ENCODE measurements at places on chromosomes 6 and 20. TPM values are rescaled to one million over a fixed set of nuclear protein-coding genes. Genes with fewer than 3 reads are reported as not detected.

Gene PPP1R16B
- total RNA-seq: 6.3 TPM

- DNase-seq: no peak
These were observed 171.1 kb upstream of the SNX9 start for GRCh38 chr6:157651731-157652490.

Gene HDGFL1
- total RNA-seq: not detected

Gene MAP3K5
- total RNA-seq: 44.1 TPM

DNA sequence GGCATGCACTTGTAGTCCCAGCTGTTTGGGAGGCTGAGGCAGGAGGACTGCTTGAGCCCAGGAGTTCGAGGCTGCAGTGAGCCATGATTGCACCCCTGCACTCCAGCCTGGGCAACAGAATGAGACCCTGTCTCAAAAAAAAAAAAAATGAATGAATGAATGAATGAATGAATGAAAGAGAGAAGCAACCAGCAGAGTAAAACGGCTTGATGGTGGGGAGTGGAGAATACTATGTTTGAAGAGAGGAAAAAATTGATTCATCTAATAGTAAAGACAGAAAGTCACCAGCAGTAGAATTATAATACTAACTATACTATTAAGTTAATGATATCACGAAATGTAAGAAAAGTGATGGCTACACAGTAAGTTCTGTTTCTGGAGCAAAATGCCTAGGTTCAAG lies 80.6 kb downstream of the ATP9A start:
- no peak for DNase-seq

DNA sequence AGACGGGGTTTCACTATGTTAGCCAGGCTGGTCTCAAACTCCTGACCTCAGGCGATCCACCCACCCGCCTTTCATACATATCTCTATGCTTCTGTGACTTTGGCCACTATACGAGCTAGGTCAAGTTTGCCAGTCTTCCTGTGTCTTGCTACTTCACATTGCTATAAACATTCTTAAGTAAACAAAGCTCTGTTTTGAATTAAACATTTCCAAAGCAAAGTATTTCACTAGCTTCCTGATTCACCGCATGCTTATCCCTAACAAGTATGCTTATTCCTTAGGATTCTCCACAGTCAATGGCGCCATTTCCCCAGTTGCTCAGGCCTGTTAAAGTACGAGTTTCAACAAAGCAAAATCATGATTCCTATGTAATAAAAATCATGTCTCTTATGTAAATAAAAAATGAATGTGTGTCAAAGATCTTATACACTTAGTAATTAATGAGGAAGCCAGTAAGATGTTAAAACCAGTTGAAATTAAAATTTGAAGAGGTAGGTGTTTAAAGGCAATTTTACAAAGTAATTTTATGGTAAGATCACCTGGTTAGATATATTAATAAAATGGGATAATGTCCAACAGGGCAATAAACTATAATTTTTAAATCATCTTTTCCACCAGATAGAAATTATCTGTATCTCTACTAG lies 88.5 kb downstream of the PRKN start:
- DNase-seq: no peak

DNA sequence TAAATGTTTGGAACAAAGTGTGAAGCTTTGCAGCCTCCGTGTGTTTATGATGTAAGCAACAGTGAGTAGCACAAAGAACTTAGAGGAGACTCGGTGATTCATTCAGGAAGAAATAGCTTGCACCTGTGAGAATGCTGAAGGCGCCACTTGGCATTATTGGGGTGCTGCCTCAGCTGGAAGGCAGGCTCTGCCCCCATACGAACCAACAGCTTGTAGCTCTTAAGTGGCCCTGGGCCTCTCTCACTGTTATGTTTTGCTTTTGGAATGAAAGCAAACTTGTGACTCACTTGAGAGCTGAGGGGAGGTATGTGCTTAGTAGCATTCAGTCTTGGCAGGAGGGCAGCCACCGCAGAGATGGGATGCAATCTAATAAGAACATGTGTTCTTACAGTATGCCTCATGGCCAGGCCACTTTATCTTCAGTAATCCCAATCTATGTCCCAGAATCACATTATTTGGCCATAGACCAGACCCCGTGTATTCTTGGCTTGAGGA lies 310.7 kb downstream of the EYA4 start:
- DNase-seq: peak; percentile 28

DNA sequence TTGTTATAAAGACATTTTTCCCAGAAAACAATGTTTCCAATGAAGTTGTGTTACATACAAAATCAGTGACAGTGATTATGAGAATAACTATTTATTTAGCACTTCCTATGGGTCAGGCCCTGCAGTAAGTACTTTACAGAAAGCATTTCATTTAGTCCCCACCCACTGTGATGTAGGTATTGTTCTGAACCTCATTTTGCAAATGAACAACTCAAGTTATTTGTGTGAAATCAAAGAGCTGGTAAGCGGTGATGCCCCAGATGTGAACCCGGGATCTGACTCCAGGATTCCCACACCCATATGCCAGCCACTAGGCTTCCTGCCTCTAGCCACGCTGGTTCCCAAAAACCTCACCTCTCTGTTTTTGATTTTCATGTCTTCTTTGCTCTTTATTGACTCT lies 30.9 kb downstream of the FAXC start:
- DNase-seq: no peak

DNA sequence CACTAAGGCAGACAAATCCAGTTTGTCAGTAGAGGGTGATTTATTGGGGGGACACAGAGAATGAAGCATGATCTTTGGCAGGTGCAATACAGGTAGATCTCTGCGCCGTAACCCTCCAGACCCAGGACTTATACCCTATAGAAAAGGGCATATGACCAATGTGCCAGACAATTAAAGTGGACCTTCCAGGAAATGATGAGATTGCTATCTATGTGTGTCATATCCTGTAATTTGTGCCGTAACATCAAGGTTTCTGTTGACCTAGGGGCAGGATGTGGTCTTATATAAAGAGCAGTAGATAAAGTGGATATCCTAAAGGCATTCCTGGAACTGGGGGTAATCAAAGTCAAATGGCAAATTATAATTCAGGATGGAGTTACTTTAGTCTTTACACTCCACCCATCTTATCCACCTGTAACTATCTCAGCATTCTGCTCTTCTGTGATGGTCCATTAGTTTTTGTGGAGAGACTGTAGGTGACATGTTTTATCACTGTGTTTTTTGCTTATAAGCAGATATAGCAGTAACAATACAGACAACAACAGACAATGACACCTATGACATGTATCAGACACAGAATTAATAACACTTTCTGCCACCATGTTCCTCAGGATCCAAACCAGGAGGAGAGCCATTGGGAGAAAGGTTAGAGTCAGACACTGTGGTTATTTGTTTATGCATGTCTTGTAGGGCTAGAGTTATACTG lies 43.1 kb upstream of the ZNF337 start:
- DNase-seq: no peak

DNA sequence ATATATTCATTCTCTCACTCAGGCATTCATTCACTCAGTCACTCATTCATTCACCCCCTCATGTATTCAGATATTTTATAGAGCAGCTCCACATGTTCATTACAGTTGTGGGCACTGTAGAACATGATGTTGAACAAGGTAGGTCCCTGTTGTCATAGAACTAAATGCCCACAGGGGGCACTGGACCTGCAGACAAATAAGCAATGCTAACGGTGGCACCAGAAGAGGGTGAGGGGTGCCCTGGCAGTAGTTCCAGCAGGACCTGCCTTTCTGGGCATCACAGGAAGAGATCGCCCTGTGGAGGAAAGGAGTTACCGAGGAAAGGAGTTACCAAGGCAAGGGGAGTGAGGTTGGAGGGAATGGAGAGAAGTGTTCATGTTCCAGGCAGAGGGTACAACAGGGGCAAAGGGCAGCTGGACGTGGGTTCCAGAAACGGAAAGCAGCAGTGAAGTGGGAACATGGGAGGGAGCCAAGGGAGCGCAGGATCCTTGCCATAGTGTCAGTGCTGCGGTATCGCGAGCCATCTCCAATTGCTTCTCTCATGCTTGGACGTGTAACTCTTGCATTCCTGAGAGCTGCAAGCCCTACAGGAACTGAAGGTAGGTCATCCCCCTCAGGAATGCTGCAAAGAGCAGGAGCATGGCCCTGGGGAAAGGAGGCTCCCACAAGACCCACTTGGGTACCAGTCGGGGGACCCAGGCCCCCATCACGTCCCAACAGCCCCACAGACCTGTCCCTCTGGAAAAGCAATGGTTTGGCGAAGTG lies 128.2 kb downstream of the EDN3 start:
- DNase-seq: no peak

- DNase-seq: no peak
These were observed 25.9 kb upstream of the FOXQ1 start for GRCh38 chr6:1285956-1286355.

Gene DBNDD2
- total RNA-seq: 362 TPM

Gene APCDD1L
- 0.91 TPM for total RNA-seq

DNA sequence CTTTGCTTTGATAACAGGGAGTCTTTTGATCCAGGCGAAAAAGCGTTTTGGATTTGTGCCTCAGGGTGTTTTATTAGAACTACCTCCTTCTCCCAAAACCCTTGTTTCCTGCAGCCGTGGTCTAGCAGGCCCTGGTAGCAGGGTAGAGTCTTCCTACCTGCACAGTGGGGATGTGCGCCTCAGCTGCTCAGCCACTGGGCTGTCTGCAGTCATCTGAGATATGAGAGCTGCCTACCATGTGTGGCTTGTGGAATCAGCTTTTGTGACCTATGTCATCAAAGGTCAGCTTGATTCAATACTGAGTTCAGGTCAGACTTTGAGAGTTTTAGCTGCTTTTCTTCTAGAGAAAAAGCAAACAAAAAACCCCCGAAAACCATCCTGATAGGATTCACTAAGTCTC lies 279.5 kb downstream of the CLIC5 start:
- DNase-seq: no peak

DNA sequence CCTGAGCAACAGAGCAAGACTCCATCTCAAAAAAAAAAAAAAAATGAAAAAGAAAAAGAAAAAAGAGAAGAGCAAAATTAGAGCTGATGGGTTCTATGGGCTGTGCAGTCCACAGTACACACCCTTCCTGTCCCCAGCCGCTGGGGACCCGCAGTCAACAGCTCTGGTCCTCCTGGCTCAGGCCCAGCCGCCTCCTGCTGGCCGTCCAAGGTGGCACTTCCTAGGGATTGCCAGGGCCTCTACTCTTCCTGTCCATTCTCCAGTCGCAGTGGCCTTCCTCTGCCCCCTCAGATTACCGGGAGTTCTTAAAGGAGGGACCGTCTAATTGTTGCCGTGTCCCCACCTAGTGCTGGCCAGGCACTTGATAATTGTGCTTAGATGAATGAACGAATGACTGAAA lies 41.7 kb downstream of the TMEM242 start:
- DNase-seq: no peak

DNA sequence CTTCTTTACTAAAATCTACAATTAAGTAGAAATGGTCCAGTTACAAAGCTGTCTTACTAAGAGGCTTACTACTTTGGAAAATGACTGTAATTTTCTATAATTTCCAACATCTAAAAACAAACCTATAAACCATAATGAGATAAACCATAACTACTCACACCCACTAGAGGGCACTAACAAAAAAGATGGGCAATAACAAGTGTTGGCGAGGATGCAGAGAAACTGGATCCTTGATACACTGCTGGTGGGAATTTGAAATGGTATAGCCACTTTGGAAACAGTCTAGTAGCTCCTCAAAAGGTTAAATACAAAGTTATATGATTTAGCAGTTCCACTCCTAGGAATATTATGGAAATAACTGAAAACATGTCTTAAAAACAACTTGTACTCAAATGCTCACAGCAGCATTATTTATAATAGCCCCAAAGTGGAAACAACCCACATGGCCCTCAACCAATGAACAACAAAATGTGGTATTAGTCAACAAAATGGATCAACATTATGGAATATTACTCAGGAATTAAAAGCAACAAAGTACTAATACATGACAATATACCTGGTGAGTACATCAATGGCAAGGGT lies 50.6 kb downstream of the GJA10 start:
- no peak for DNase-seq

GRCh38 chr6:118899948-118900347 lies 6.0 kb downstream of the ASF1A start:
- no peak for DNase-seq

DNA sequence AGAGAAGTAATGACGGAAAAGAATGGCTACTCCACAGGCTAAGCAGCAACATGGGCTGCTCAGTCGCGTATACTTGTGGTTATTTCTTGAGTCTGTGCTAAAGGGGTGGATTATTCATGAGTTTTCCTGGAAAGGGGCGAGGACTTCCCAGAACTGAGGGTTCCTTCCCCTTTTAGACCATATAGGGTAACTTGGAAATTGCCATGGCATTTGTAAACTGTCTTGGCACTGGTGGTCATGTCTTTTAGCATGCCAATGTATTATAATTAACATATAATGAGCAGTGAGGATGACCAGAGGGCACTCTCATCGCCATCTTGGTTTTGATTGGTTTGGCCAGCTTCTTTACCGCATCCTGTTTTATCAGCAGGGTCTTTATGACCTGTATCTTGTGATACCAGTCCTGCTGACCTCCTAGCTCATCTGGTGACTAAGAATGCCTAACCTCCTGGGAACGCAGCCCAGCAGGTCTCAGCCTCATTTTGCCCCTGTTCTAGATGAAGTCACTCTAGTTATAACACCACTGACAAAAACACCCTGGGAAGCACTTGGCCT lies 11.4 kb downstream of the LBP start:
- DNase-seq: no peak

Gene GTSF1L
- not detected for total RNA-seq

Gene OLIG3
- total RNA-seq: not detected

Gene SLC35D3
- total RNA-seq: 0.08 TPM

GRCh38 chr6:150536835-150537234 lies 62.9 kb upstream of the PLEKHG1 start:
- DNase-seq: no peak

Gene OPN5
- total RNA-seq: not detected

DNA sequence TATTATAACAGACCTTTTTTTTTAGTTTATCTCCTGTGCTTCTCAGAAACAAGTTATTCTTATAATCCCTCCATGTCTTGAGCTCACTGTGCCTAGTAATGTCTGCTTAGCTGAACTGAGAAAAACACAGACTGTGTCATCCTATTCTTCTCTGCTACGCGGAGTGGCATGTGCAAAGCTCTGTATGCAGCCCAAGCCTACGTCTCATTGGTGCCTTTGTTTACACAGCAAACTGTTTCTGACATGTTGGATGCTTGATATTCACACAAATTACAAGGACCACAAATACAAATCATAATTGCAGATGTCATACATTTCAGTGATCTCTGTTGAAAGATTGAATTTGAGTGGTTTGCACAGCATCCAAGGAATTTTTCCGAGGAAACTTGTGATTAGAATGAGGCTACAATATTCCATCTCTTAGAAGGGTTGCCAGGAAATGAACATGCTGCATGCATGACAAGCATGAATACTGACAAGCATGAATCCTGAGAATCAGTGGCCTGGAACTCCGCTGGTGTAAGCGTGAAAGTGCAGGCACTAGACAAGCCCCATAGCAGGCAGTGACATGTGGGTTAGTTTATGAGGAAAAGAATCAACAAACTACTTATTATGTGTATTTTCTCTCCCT lies 128.4 kb upstream of the SGK1 start:
- no peak for DNase-seq

Gene SLC23A2
- 6.3 TPM for total RNA-seq

Gene TNFRSF6B
- total RNA-seq: 0.27 TPM

- no peak for DNase-seq
These were observed 2.5 kb upstream of the STX7 start for GRCh38 chr6:132515386-132515785.

Gene C4A
- 76.2 TPM for total RNA-seq

Gene SLC22A2
- not detected for total RNA-seq

GRCh38 chr6:21333715-21334114 lies 259.8 kb upstream of the SOX4 start:
- DNase-seq: no peak
